Activated CD8-positive, alpha-beta T cell treated with anti-CD3 and anti-CD28 coated beads, Interleukin-2, amount 10 ng/mL, durations not matched to agents 7 days and 5 days (primary cell): ENCODE measurements at places on chromosomes 11 and 22. TPM values are rescaled to one million over a fixed set of nuclear protein-coding genes. Genes with fewer than 3 reads are reported as not detected.
A peak's percentile ranks its signal among the peaks of the same experiment; 100 is the strongest.

DNA sequence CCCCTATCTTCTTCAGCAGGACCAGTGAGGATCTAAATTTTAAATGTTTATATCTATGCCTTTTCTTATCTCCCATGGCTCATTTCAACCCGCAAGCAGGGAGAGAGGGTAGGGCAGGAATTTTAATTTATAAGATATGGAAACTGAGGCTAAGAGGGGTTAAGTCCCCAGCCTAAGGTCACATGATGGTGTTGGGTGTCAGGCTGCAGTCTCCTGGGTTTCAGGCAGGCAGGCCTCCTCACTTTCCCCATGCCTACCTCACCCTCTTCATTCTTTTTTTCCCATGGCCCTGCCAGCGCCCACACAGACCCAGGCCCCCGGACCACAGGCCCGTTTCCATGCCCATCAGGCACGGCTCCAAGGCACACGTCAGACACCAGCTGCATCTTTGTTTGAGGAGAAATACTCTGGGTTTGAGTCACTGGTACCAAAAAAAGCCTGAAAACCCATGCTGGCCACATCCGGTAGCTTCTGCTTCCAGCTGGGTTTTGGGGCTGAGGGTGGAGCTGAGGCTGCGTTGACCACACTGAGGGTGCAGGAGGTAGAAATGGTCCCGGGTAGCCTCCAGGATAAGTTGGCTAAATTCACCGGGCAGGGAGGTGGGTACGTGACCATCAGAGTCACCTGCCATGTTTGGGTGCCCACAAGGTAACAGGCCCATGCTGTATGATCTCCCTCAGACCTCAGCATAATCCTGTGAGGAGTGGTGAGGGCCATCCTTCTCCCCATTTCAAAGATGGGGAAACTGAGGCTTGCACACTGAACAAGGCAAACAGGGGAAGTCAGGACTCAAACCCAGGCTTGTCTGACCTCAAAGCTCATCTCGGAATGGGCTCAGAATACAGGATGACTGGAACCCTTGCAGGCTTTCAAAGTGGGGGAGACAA, 7.5 kb downstream of the CRYBB1 start:
- peaks cover 21% of the 10 kb centered on the region for H3K27me3 ChIP-seq
- peak; percentile 78 for DNase-seq
- peaks cover 27% of the 10 kb centered on the region for H3K4me1 ChIP-seq

GRCh38 chr11:7245341-7245740, 6.4 kb upstream of the SYT9 start:
- peaks cover 27% of the 10 kb centered on the region for H3K27me3 ChIP-seq
- DNase-seq, result no peak
- H3K4me3 ChIP-seq, result no peak overlapping the region
- H3K27ac ChIP-seq, result no peak overlapping the region
- no peaks in the 10 kb centered on the region for H3K4me1 ChIP-seq

GRCh38 chr22:46422896-46423295, 87.4 kb downstream of the TRMU start:
- no peaks in the 10 kb centered on the region for H3K36me3 ChIP-seq
- H3K4me1 ChIP-seq, result peaks cover 5% of the 10 kb centered on the region
- peaks cover 7% of the 10 kb centered on the region for H3K27me3 ChIP-seq
- H3K27ac ChIP-seq, result no peak overlapping the region
- H3K4me3 ChIP-seq, result no peak overlapping the region

GRCh38 chr22:30183861-30184278, 62.7 kb downstream of the LIF start:
- H3K27ac ChIP-seq, result peak overlapping the region; percentile 96
- H3K36me3 ChIP-seq, result peaks cover 8% of the 10 kb centered on the region
- peak overlapping the region; percentile 55 for H3K4me3 ChIP-seq
- peak; percentile 64 for DNase-seq
- H3K4me1 ChIP-seq, result peaks cover 94% of the 10 kb centered on the region

CALCB gene
- 0.91 TPM for total RNA-seq
